ENCODE measurements at places on chromosomes 6 and 20.

GRCh38 chr6:30915591-30915946 is 1.5 kb downstream of the VARS2 start:
- no peak for DNase-seq

- no peak for DNase-seq
These were observed 8.5 kb upstream of the REPS1 start for GRCh38 chr6:138996524-138996923.

DNA sequence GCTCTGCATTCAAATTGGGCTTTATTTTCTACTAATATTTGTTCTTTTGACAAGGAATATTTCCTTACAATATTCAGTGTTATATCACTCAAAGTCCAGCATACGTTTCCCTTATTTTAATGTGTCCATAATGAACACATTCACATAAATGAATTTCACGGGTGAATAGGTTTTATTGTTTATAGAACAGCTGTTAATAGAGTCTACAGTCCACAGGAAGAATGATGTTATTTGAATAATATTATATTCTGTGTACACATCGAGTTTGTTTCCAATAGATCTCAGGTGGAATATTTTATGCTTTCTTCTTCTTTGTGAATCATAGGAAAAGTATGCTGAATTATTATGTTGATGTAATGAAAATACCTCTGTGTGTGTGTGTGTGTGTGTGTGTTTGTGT is 582.4 kb downstream of the CDH26 start:
- no peak for DNase-seq

- DNase-seq, result no peak
These were observed 87.2 kb downstream of the FKBP5 start for GRCh38 chr6:35601331-35602132.

- DNase-seq, result no peak
These were observed 45.6 kb upstream of the ARFGEF2 start for GRCh38 chr20:48875914-48876240.

GRCh38 chr20:25538838-25539665 is 46.3 kb downstream of the NINL start:
- DNase-seq, result no peak

DNA sequence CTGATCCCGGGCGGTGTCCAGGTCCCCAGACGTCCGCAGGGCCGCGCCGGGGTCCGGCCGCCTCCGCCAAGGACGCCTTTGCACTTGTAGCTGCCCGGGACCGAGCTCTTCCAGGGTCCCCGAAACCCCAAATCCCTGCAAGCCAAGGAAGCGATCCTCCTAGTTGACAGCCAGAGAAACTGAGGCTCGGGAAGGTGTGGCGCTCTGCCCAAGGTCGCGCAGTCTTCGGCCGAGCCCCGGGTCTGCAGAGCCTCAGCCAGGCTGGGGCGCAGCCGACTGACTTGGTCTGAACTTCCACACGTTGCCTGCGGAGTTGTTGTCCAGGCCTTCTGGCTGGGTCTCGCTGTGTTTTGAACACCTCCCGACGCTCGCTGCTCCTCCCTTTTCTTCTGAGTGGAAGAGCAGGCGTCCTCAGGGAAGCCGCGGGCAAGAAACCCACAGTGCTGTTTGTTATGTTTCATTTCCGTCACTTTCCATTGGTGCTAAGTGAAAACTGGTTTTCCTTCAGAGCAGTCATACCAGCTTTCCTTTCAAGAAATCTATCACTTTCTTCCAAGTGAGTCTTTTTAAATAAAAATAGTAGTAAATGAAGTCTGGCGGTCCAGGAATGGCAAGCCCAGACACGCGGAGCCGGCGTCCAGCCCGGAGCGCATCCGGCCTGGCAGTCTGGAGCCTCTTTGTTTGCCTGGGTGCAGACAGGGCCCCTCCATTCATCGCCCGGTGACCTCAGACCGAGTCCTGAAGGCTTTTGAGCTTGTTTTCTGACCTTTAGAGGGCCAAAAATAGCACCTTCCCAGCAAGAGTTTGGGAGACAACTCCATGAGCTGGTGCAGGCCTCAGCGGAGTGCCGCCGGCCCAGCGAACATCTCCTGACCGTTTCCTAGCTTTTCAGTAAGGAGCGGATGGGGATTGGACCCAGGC is 698 bp downstream of the FAM210B start:
- DNase-seq, result peak; percentile 77

Measured in Caco-2 (cell line).